ENCODE measurements at places on chromosomes 12 and 14.

- DNase-seq: no peak
Observed at GRCh38 chr12:25156061-25156460, 38.9 kb downstream of the DNAI7 start.

- DNase-seq: no peak
Observed at GRCh38 chr12:113095405-113095804, 38.9 kb downstream of the DTX1 start.

DNA sequence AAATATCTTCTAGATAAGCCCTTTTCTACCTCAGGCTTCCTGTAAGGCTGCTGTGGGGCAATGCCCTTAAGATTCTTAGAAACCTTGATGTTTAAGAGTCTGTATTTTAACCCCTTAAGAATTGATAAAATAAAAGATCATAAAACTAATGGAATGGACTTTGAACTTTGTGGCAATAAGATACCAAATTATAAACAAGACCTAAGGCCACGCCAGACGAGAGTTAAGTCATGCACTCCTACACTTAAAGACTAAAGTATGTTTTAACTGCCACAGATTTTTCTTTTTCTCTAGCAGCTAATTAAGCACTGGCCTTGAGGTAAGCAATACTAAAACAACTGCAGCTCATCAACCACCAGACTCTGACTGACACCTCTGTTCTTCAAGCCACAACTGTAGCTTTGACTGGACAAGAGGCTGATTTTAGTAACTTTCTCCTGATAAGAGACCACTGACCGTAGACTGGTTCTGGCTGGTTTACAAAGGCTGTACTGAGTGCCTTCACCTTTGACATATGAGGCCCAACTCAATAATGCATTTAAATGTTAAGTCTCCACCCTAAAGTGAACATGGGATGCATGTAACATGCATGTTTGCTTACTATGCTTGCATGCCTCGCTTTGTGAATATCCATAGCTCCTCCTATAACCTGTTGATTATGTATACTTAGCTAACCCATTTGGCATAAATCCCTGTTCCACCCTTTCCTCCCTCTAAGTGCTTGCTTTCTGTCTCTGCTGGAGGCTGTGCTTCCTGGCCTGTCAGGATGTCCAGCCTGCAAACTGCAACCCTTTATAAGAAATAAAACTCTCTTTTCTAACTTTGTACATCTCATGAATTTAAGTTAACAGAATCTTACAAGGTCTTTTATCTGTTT lies 71.9 kb downstream of the KLHL28 start:
- DNase-seq: no peak

DNA sequence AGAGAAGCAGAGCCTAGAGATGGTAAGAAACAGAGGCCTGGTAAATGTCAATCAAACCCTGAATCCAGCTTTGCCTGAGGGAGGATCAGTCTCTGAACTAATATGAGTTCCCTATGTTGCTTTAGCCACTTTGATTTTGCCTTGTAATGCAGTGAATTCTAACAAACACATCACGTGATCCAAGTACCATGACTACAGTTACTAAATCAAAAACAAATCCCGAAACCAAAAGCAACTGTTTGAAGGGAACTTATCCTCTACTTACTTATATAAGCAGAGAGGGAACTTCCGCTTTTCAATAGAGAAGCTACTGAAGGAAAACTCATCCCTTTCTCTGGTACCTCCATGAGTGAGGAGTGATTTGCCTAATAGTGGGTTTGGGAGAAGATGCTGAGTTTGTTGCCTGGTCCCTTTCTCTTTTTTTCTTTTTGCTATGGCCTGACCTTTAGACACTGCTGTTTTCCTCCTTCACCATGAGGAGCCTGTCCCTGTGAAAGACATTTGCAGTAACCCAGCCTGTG lies 7.7 kb upstream of the PPTC7 start:
- no peak for DNase-seq

- DNase-seq: no peak
Observed at GRCh38 chr12:130157998-130158753, 4.1 kb upstream of the FZD10 start.

- no peak for DNase-seq
Observed at GRCh38 chr14:32938719-32939253, at the start of gene NPAS3. Gene NPAS3, plus strand, starts transcription at chr14:32938879.

GRCh38 chr14:58662759-58663158 lies 25.0 kb downstream of the DACT1 start:
- no peak for DNase-seq

DNA sequence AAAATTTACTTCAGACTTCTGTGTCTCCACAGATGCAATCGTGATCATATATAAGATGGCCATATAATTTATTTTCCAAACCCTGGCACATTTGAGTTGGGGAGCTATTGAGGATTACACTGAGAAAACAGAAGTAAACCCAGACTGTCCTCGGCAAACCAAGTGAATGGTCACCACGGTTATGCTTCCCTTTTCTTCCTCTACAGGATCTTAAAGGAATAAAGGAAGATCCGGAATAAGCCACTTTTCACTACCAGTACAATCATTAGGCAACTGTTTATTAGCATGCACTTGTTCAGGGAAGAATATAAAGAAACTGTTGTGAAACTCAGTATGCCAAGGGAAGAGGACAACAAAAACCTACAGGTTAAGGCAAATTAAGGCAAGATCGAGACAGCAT lies 27.6 kb downstream of the SBNO1 start:
- DNase-seq: no peak

DNA sequence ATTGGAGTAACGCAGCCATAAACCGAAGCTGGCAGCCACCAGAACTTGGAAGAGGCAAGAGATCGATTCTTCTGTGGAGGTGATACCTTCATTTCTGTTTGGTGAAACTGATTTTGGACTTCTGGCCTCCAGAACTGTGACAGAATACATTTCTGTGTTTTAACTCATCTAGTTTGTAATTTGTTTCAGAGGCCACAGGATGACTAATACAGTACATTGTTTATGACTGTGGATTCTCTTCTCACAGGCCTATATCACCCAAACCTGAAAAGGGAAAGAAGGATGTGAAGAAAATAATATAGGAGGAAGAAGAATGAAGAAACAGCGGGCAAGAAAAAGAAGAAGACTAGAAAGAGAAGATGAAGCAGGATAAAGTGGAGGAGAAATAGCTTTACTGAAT lies 263.8 kb upstream of the DIO2 start:
- no peak for DNase-seq

DNA sequence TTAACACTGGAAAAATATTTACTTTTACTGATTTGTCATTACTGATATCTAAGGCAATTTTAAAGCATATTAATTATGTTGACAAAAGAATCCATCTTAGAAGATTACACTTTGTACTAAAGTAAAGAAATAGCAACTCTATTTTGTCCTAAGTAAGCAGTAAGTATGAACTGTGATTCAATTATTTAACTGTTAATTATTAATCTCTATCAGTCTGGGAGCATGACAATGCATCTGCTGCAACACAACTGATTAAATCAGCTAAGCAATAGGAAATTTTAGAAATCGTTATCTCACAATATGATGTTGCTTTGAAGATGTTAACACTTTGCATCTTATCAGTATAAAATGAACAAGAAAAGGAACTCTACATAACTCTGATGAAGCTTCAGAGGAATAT lies 172.3 kb downstream of the DPY19L2 start:
- DNase-seq: no peak

DNA sequence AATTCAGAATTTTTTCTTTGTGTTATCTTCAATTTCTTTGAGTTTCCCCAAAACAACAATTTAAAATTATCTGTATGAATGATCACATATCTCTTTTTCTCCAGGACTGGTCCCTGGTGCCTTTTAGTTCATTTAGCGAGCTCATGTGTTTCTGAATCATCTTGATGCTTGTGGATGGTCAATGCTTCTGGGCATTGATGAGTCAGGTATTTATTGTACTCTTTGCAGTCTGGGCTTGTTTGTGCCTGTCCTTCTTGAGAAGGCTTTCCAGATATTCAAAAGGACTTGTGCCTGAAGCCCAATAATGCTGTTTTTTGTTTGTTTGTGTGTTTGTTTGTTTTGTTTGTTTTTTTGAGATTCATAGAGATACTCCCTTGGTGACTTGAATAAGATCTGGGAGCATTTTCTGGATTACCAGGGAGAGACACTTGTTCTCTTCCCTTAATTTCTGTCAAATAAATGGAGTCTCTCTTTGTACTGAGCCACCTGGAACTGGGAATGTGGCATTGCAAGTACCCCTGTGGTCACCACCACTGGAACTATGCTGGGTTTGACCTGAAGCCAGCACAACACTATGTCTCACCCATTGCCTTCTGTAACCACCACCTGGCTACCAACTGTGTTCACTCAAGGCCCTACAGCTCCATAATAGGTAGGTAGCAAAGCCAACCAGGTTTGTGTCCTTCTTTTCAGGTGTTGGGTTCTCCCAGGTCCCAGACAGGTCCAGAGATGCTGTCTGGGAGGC lies 56.3 kb downstream of the SLC6A15 start:
- no peak for DNase-seq

DNA sequence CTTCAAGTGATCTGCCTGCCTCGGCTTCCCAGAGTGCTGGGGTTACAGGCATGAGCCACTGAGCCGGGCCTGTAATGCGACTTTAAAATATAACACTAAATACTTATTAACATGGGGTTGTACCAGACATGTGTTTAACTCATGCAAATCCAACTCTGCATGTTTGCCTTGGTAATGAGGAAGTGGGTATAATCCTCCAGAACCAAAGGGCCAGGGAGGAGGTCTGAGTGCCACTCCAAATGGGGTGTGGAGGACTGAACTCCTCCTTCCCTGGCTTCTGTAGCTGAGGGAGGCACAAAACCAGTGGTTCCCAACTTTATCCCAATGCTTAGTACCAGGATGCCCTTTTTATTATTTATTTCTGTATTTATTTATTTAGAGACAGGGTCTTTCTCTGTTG lies 61.6 kb upstream of the MED13L start:
- no peak for DNase-seq

- no peak for DNase-seq
Observed at GRCh38 chr12:11771895-11772502, 122.5 kb downstream of the ETV6 start.

DNA sequence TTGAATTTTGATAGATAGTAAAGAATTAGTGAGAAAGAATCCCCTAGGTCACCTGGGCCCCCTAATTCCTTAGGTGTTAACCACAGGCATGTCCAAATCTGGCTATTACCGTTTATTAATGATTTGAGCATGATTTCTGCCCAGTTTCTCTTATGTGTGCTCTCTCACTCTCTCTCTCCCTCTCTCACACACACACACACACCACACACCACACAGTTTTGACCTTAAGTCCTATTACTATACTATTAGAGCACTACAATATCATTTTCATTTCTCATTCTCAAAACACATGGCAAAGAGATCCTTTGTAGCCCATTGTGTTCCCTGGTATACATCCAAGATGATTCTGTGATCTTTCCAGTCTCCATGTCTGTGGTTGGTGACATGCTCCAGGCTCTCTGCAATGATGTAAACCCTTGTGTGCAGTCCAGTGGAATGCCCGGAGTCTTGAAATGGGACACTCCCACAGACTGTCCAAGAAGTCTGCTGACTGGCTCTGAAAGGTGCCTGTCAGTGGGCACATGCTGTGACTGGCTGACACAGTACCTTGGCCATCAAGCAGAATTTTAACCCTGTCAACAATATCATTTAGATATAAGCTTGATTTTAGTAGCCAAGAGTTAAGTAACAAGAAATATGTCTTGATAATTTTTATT lies 96.2 kb downstream of the FIGNL2 start:
- no peak for DNase-seq

GRCh38 chr12:122943196-122943595 lies 23.1 kb downstream of the ABCB9 start:
- DNase-seq: no peak

DNA sequence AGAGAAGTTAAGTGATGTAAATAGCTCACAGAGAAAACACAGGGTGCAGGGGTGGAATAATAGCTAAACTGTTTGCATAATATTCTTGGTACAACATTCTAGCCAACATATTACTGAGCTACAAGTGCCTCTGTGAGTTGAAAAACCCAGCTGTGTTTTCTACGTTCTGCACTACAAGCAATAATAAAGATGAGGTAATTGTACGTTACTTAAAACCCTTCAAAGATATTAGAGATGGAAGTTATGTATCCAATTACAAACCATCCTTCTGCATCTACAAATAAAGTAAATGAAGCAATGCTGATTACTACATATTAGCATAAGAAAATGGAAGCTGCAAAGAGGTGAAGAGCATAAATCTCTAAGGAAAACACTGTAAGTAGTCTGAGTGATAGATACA lies 271.4 kb downstream of the SSPN start:
- DNase-seq: no peak

- no peak for DNase-seq
Observed at GRCh38 chr12:278046-278445, 15.4 kb upstream of the SLC6A13 start.

DNA sequence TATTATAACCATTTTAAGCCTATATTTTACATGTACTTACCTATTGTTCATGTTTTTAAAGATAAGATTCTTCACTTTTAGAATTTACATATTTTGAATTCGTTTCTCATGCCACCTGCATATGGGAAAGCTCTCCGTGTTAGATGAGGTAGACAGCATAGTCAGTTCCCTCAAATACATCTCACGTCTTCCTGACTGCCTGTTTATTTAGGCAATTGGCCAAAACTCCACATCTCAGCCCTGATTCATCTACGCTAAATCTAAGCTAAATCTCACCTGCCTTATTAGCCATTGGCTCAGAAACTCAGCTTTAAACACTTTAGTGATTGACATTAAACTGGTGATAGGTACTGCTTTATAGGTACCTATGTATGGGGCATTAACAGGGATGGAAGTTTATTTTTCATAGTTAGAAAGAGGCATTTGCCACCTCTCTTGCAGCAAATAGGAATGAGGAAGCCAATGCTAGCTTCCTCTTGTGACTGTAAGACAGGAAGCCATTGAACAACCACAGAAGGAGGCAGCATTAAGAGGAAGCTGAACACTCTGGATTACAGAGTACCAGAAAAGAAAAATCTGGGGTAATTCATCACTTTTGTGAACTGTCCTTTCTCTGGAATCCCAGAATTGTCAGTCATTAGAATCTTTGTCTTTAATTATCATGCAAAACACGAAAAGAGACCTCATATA lies 111.9 kb downstream of the LRFN5 start:
- DNase-seq: no peak

DNA sequence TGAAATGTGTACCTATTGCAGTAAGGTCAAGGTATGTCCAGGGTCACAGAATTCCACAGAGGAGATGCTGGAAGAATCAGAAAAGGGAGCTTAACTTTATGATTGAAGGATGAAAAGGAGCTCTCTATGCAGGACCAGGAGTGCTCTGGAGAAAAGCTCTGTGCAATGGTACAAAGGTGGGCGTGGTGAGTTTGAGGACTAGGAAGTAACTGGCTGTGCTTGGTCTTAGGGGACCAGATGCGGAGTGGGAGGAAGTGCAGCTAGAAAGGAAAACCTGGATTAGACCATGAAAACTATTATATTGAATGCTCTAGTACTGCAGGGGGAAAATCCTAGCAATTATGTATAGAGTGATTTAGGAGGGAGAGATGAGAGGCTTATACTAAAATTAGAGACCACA lies 56.8 kb downstream of the BTG1 start:
- no peak for DNase-seq
